ENCODE measurements at places on chromosomes 6 and 20.

- DNase-seq, result no peak
Observed at GRCh38 chr20:60591172-60591799, 633.1 kb downstream of the CDH26 start.

GRCh38 chr6:46757214-46757596 lies 10.5 kb downstream of the ANKRD66 start:
- no peak for DNase-seq

DNA sequence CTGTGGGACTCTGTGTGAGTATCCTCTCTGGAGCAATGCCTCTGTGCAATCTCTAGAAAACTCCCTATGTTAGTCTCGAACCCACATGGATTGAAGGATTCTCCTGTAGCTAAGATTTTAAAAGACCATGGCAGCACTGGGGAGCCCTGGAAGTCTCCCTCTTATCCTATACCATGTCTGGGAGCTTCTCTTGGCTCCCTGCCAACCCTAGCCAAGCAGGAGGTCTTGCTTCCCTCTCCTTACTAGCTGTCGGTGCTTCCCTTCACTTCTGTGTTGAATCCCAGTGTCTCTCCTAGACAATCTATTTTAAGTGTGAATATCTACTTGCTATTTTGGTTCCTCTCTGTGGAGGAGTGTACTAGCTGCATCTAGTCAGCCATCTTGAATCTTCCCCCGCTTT lies 118.8 kb upstream of the NRN1 start:
- DNase-seq, result no peak

DNA sequence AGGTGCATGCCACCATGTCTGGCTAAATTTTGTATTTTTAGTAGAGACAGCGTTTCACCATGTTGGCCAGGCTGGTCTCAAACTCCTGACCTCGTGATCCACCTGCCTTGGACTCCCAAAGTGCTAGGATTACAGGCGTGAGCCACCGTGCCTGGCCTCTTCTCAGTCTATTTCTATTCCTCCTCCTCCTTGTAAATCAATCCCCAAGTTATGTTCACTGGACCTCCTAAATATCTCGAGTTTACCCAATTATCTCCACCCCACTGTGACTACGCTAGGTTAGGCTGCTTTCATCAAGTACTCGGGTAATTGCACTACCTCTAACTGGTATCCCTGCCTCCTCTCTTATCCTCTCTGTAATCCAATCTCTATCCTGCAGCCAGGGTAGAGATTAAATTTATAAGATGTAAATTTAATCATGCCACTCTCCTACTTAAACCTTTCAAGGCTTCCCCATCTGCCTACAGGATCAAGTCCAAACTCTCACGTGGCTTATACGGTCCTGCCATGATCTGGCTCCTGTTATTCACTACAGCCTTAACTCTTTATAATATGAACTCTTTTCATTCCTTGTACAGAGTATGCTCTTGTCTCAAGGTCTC lies 837 bp upstream of the MAD2L1BP start:
- no peak for DNase-seq

DNA sequence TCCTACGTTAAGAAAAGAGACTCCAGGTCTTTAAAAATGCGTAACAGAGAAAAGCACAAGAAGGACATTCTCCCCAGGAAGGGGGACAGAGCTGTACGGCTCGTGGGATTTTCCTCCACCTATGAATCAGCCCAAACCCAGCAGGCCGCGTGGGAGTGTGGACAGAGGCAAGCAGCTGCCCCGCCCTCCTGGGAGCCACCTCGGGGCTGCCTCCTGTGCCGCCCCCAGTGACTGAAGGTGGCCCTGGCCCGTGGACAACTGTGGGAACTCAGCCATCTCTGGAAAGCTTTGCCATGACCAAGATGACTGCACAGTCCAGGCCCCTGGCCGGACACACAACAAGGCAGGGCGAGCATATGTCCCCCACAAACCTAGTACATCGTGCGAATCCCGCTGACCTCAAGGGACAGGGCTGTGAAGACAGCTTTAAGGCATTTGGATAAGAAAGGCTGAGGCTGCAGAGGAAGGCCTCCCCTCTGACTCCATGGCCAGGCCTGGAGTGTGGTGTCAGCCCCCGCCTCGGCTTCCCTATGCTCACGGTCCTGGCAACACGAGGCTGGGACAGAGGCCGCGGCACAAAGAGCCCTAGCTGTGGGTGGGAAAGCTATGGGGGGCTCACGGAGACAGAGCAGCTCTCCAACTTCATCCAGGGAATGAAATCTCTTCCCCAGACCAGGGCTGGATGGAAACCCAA lies 26.9 kb downstream of the PXDC1 start:
- no peak for DNase-seq

- no peak for DNase-seq
Observed at GRCh38 chr6:23087471-23087870, 518.1 kb downstream of the HDGFL1 start.

GRCh38 chr20:37152284-37152683 lies 26.8 kb upstream of the RPN2 start:
- no peak for DNase-seq

DNA sequence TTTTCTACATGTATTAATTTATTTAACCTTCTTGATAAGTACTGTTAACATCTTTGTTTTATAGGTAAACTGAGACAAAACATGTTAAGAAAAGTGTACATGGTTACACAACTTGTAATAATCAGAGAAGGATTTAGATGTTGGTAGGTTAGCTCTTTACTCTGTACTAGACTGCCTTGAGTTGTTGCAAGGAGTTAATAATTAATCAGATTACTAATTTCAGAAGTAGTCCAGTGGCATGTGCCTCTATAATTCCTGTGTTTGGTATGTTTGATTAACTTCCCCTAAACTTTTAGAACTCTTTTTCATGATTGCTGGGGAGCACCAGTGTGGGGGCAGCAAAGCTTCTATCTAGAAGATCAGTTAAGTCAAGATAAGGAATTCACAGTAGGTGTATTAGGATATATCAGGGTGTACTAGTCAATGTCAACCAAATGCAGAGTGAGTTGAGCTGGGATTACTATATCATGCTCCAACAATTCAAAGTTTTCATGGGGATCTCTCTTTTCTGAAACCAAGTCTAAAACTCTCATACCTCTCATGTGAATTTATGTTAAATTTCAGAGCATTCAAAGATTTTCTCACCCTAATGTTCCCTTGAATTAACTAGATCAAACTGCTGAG lies 129.7 kb upstream of the AHI1 start:
- DNase-seq, result peak; percentile 19

- DNase-seq, result no peak
Observed at GRCh38 chr6:36765190-36765589, 67.6 kb downstream of the RAB44 start.

- no peak for DNase-seq
Observed at GRCh38 chr20:24718696-24719095, 230.4 kb upstream of the CST7 start.

DNA sequence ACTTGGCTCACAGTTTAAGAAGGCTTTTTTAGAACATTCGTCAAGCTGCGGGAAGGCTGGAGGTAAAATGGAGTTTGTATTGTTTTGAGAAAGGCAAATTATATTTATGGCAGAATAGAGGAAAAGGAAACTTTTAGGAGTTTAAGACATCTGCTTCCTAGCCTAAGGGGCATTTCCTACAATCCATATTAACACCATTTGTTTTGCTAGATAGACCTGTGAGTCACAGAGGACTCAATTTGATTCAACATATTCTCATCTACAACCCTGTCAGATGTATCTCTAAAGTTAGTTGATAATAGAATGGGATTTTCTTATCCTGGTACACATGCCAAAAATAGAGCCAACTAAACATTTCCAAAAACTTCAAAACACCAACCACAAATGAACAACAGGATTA lies 35.0 kb downstream of the RCAN2 start:
- no peak for DNase-seq
